ENCODE measurements at places on chromosomes 12 and 14. TPM values are rescaled to one million over a fixed set of nuclear protein-coding genes. Genes with fewer than 3 reads are reported as not detected.

Gene CPNE8
- total RNA-seq = 2.8 TPM

Gene AKAP3
- total RNA-seq = 4.1 TPM

Gene TTC5
- 21.9 TPM for total RNA-seq

Gene ADCY6
- not detected for total RNA-seq

Gene PTPRO
- total RNA-seq = 2.3 TPM

Gene ZCRB1
- 53.8 TPM for total RNA-seq

Gene NOVA1
- total RNA-seq = 0.40 TPM

GRCh38 chr14:53842938-53843337, 113.7 kb downstream of the BMP4 start:
- no peaks in the 10 kb centered on the region for H3K36me3 ChIP-seq
- no peak overlapping the region for H3K4me3 ChIP-seq
- H3K27me3 ChIP-seq = no peaks in the 10 kb centered on the region
- H3K4me1 ChIP-seq = no peaks in the 10 kb centered on the region

GRCh38 chr12:79859646-79860045, 75.3 kb downstream of the PPP1R12A start:
- H3K27ac ChIP-seq = no peak overlapping the region
- peaks cover 4% of the 10 kb centered on the region for H3K4me1 ChIP-seq
- H3K4me3 ChIP-seq = no peak overlapping the region
- no peaks in the 10 kb centered on the region for H3K27me3 ChIP-seq
- no peak for DNase-seq

GRCh38 chr12:91920741-91921140, 224.9 kb downstream of the BTG1 start:
- H3K36me3 ChIP-seq = peaks cover 6% of the 10 kb centered on the region
- H3K27ac ChIP-seq = no peak overlapping the region
- no peak overlapping the region for H3K4me3 ChIP-seq
- H3K4me1 ChIP-seq = no peaks in the 10 kb centered on the region
- H3K27me3 ChIP-seq = no peaks in the 10 kb centered on the region

- H3K27ac ChIP-seq = no peak overlapping the region
- no peak overlapping the region for H3K4me3 ChIP-seq
- no peak for DNase-seq
- peaks cover under 1% of the 10 kb centered on the region for H3K27me3 ChIP-seq
- H3K36me3 ChIP-seq = no peaks in the 10 kb centered on the region
Observed at GRCh38 chr12:25690996-25691864, 138.1 kb upstream of the LMNTD1 start.

DNA sequence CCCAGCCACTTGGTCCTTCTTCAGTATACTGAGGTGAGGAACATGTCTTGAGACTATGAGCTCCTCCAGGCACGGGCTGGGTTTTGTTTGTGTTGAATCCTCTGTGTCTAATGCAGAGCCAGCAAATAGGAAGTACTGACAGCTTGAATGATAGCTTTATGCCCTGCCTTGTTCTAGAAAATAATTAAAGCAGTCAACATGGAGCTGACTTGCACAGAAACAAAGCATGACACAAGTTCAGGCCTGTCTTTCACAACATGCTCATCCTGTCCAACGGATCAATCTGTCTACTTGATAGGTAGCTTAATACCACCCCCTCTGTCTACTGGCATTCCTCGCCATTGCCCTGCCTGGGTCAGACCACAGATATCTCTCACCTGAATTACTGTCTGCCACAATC, 140.9 kb downstream of the ESRRB start:
- H3K27me3 ChIP-seq = peaks cover 15% of the 10 kb centered on the region
- no peak overlapping the region for H3K27ac ChIP-seq
- H3K36me3 ChIP-seq = no peaks in the 10 kb centered on the region
- no peak overlapping the region for H3K4me3 ChIP-seq
- DNase-seq = no peak

GRCh38 chr12:115763376-115763775, 514.1 kb downstream of the MED13L start:
- no peak overlapping the region for H3K27ac ChIP-seq
- DNase-seq = no peak
- no peak overlapping the region for H3K4me3 ChIP-seq
- H3K27me3 ChIP-seq = peaks cover 6% of the 10 kb centered on the region

DNA sequence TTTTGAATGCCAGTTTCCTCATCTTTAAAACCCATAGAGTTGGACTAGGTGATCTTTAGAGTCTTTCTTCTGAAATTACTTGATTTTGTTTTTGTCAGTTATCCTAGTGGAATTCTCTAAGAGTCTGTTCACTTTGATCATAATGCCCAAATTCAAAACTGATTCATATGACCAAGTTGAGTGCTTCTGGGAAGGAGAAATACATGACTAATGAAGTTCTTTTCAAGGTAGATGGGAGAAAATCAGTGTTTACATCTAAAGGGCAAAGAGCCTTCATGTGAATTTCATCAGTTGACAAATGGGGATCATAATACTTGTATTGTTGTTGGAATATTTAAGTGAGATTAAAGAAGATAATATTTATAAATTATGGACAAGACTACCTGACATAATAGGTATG, 53.2 kb downstream of the ERC1 start:
- DNase-seq = no peak
- H3K27me3 ChIP-seq = no peaks in the 10 kb centered on the region
- H3K36me3 ChIP-seq = peaks cover 4% of the 10 kb centered on the region
- H3K4me1 ChIP-seq = peaks cover 6% of the 10 kb centered on the region
- no peak overlapping the region for H3K4me3 ChIP-seq
- H3K27ac ChIP-seq = no peak overlapping the region

DNA sequence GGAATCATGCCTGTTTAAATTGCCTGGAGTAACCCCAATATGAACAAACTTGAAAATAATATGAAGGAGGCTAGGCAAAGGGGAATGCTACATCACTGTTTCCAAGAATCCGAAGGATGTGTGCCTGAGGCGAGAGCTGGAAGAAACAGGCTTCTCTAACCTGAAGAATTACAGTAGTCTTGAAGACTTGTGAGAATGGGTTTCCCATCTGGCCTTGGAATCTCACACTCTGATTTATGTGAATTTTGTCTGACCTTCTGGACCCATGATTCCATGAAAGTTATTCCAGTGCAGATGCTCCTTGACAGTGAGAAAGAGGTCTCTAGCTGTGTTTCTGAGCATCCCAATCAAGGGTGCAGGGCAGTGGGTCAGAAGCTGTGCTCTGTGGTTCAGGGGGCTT, 122.1 kb upstream of the PARP11 start:
- peaks cover 12% of the 10 kb centered on the region for H3K4me1 ChIP-seq
- H3K27me3 ChIP-seq = no peaks in the 10 kb centered on the region
- H3K27ac ChIP-seq = no peak overlapping the region
- H3K36me3 ChIP-seq = no peaks in the 10 kb centered on the region
- H3K4me3 ChIP-seq = no peak overlapping the region
- DNase-seq = no peak

DNA sequence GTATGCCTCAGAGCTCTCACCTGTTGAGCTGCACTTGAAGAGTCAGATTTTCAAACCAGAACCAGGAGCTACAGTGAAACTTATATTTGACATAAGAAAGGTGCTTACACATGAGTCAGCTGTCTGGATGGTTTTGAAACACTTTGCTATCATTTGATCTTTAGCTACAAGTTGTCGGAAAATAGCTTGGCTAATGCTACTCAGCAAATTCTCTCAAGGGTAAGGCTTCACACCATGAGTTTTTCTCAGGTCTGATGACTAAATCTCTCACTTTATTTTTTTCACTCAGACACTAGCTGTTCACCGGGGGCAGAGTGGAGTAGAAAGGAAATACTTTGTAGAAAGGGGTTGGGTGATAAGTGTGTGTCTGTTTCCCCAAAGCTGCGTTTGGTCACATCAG, 171.8 kb downstream of the FLRT2 start:
- H3K4me3 ChIP-seq = no peak overlapping the region
- no peaks in the 10 kb centered on the region for H3K4me1 ChIP-seq
- H3K36me3 ChIP-seq = no peaks in the 10 kb centered on the region
- no peak for DNase-seq
- no peak overlapping the region for H3K27ac ChIP-seq

DNA sequence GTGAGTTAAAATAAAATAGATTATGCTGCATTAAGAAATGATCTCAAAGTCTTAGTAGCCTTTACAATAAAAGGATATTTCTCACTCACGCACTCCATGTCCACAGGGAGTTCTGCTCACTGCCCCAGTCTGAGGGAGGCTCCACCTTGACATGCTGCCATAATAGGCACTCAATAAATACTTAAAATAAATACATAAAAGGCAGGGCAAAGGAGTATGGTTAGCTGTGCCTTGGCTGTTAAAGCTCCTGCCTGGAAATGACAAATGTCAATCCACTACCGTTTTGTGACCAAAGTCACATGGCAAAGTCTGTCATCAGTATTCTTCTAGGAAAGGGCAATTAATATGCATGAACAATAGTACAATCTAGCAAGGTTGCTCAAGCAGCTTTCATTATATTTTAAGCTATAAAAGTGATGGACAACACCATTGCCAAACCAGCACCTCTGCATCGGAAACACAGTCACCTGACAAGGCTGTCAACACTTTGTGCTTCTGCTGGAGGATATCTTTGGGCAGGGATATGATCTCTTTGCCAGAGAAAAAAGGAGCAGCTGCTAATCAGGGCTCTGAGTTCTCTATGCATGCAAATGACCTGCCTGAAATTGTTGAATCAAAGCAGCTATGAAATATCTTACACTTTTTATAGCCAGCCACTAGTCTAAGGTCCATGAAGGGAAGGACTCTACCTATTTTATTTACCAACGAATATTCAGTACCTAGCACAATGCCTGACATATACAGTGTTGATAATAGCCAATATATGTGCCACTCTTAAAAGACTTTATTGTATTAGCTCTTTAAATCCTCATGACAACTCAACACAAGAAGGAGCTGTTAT, 90.1 kb downstream of the PTPRR start:
- H3K27ac ChIP-seq = no peak overlapping the region
- no peaks in the 10 kb centered on the region for H3K4me1 ChIP-seq
- no peaks in the 10 kb centered on the region for H3K27me3 ChIP-seq

GRCh38 chr12:2583091-2583497, 211.7 kb upstream of the FKBP4 start:
- peaks cover 2% of the 10 kb centered on the region for H3K4me1 ChIP-seq
- no peak overlapping the region for H3K27ac ChIP-seq
- H3K27me3 ChIP-seq = peaks cover 43% of the 10 kb centered on the region
- no peak overlapping the region for H3K4me3 ChIP-seq
- H3K36me3 ChIP-seq = no peaks in the 10 kb centered on the region

DNA sequence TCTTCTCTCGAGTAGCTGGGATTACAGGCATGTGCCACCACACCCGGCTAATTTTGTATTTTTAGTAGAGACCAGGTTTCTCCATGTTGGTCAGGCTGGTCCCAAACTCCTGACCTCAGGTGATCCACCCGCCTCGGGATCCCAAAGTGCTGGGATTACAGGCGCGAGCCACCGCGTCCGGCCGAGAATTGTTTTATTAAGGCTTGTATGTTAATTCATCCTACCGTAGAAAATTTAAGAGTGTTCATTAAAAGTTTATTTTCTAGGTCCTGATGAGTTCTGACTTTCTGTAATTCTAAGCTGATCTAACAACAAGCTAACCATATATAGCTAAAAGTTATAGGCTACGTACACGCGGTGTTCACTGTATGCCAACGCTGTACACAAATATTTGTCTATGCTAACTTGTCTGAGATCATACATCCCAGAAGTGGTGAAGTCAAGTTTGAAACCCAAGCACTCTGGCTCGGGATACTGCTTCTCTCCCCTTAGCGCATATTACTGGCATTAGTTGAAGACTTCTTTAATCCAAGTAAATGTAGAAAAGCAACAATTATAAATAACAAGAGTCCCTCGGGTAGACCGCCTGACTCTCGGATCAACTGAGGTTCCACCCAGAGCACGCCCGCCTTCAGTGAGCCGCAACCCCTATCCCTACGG, 570 bp upstream of the MRPS35 start:
- peak overlapping the region; percentile 96 for H3K4me3 ChIP-seq
- no peak for DNase-seq
- peaks cover 3% of the 10 kb centered on the region for H3K27me3 ChIP-seq
- H3K4me1 ChIP-seq = peaks cover 24% of the 10 kb centered on the region

DNA sequence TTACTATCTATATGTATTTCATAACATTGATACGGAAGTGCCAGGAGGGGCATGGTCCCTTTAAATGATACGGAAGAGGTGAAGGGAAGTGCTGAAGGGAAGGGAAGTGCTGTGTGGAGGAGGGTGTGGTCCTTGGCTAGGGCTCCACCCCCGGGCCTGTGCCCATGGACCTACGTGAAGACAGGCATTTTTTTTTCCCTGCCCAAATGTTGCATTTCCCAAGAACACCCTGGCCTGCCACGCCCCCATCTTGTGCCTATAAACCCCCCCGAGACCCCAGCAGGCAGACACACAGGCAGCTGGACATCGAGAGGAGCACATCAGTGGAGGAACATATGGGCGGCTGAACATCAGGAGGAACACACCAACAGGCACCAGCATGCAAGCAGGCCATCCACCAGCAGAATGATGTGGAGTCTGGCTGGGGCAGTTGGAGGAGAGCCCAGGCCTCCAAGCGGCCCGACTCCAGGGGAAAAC, 134.1 kb downstream of the SLC41A2 start:
- no peaks in the 10 kb centered on the region for H3K4me1 ChIP-seq
- H3K4me3 ChIP-seq = no peak overlapping the region
- no peak overlapping the region for H3K27ac ChIP-seq

- DNase-seq = no peak
- H3K4me1 ChIP-seq = no peaks in the 10 kb centered on the region
- H3K4me3 ChIP-seq = no peak overlapping the region
- no peaks in the 10 kb centered on the region for H3K36me3 ChIP-seq
Observed at GRCh38 chr14:33414041-33414440, 475.4 kb downstream of the NPAS3 start.

GRCh38 chr14:83255015-83255726, 1721.5 kb upstream of the SEL1L start:
- no peaks in the 10 kb centered on the region for H3K4me1 ChIP-seq
- no peak overlapping the region for H3K4me3 ChIP-seq
- no peaks in the 10 kb centered on the region for H3K36me3 ChIP-seq
- H3K27me3 ChIP-seq = no peaks in the 10 kb centered on the region

DNA sequence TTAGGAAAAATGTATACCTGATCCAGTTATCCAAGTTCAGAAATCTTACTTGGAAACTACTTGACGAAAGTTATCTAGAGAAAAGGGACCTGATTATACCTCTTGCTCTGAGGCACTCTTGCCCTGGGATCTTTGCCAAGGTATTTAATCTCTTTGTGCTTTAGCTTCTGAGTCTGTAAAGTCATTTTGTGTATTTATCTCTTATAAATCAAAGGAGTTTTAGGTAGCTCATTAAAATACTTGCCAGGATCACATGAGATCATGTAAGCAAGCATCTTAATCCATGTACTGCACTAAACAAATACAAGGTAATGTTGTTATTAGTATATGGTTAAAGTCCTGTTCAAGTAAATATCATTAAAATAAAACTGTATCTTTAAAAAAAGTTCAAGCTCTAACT, 147.5 kb downstream of the IPO8 start:
- DNase-seq = no peak
- no peaks in the 10 kb centered on the region for H3K4me1 ChIP-seq
- H3K4me3 ChIP-seq = no peak overlapping the region

Measured in activated naive CD8-positive, alpha-beta T cell treated with anti-CD3 and anti-CD28 coated beads, Interleukin-2, amount 10 ng/mL, durations not matched to agents 7 days and 5 days (primary cell).